ENCODE measurements at places on chromosomes 4 and X.

- no peaks in the 10 kb centered on the region for H3K36me3 ChIP-seq
- H3K4me3 ChIP-seq = no peak overlapping the region
- no peaks in the 10 kb centered on the region for H3K4me1 ChIP-seq
- no peak for DNase-seq
- H3K27ac ChIP-seq = no peak overlapping the region
These were observed 42.5 kb upstream of the ZNF157 start for GRCh38 chrX:47327902-47328301.

- no peak overlapping the region for H3K27ac ChIP-seq
- H3K36me3 ChIP-seq = no peaks in the 10 kb centered on the region
- no peak overlapping the region for H3K4me3 ChIP-seq
- no peaks in the 10 kb centered on the region for H3K4me1 ChIP-seq
- no peak for DNase-seq
- peaks cover 4% of the 10 kb centered on the region for H3K27me3 ChIP-seq
These were observed 85.4 kb downstream of the FAM13A start for GRCh38 chr4:88971536-88971935.

DNA sequence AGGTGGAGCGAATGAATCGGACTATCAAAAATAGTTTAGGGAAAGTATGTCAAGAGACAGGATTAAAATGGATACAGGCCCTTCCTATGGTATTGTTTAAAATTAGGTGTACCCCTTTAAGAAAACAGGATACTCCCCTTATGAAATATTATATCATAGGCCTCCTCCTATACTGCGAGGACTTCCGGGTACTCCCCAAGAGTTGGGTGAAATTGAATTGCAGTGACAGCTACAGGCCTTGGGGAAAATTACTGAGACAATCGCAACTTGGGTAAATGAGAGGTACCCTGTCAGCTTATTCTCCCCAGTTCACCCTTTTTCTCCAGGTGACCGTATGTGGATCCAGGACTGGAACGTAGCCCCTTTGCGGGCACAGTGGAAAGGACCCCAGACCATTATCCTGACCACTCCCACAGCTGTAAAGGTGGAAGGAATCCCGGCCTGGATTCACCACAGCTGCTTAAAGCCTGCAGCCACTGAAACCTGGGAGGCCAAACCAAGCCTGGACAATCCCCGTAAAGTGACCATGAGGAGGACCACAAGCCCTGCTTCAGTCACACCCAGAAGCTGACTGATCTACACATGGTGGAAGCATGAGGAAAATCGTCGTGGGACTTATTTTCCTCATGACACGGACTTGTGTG is 1138.1 kb downstream of the ARAP2 start:
- no peak for DNase-seq
- H3K27ac ChIP-seq = no peak overlapping the region

DNA sequence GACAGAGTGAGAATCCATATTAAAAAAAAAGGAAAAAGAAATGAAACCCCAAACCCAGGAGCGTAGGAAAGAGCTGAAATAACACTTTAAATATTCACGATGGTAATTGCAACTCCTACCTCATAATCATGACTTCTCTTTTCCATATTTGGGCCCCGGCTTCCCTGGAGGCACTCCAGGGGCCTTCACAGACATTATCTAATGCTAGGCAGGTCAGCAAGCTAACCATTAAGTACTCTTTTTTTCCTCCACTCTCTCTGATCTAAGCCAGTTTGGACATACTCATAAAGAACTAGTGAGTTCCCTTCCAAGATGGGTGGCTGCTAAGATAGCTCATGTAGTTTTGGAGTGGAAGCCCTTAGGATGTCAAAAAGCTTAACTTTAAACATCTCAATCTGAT is 83.2 kb downstream of the SH3KBP1 start:
- H3K27me3 ChIP-seq = no peaks in the 10 kb centered on the region
- H3K4me3 ChIP-seq = no peak overlapping the region

DNA sequence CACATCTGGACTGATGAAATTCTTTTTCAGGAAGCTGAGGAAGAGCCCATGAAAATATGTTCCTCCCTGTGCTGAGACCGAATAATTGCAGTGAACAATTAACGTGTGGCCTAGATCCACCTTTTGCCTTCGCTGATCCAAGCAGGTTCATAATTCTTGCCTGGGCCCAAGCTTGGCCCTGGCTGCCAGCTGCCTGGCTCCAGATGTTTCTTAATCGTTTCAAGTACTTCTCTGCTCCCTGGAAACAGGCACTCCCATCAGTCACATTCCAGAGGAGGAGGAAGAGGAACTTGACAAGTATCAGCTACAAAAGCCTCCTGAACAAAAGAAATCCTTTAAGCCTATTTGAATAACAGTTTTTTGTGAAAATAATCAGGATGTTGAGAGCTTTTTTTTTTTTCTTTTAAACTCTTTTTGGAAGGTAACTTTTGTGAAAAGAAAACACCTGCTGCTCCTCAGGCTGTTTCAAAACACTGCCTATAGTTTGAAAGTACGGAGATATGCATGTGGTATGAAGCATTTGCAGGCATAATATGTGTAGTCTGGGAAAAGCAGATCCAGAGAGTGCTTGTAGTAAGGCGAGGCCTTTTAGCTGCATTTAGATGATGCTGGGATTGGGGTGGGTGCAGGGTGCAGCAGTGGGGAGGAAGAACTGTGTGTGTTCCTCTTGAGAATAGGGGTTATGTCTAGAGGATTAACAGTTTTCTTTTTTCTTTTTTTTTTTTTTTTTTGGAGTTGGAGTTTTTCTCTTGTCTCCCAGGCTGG is 154.4 kb downstream of the PTTG2 start:
- H3K4me1 ChIP-seq = no peaks in the 10 kb centered on the region
- H3K36me3 ChIP-seq = peaks cover 30% of the 10 kb centered on the region
- H3K27ac ChIP-seq = no peak overlapping the region
- no peak overlapping the region for H3K4me3 ChIP-seq

DNA sequence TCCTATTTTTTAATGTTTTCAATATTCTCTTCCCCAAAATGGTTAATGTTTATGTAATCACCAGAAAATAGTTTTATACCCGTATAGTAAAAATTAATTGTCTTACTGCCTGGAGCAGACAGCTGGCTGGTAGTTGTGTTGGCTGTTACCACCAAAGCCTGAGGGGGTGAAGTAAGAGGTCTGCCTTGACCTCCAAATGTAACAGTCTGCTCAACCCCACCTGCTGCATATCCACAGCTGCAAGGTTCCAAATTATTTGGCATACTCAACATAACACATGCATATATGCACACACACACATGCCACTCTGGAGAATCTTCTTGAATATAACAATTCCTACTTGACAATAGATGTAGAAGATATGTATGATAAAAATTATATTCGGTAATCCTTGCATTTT is 624.3 kb downstream of the ADGRL3 start:
- no peaks in the 10 kb centered on the region for H3K36me3 ChIP-seq
- H3K27me3 ChIP-seq = no peaks in the 10 kb centered on the region
- H3K4me3 ChIP-seq = no peak overlapping the region
- no peak for DNase-seq
- no peak overlapping the region for H3K27ac ChIP-seq

DNA sequence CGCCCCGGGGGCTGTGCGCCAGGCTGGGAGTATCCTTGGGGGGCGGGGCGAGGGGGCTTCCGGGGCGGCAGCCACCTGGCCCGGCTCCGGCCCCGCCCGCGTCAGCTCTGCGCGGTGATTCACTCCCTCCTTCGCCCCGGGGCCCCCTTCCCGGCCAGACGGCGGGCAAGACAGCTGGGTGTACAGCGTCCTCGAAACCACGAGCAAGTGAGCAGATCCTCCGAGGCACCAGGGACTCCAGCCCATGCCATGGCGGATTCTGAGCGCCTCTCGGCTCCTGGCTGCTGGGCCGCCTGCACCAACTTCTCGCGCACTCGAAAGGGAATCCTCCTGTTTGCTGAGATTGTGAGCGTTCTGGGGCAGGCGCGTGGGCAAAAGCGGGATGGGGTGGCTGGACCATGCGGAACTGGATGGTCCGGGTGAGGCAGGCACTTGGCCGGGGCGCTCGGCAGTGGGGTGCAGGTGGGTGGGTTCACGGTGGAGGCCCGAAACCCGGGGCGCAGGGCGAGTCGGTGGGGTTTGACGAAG is at the start of gene PLP2:
PLP2 (plus strand) TSS at position 147 of the 528 bp plus-strand sequence; CDS start at position 250, 103 bp downstream.
- peak; percentile 77 for DNase-seq
- H3K4me3 ChIP-seq = peak within 1 kb of the TSS; percentile 85
- H3K27ac ChIP-seq = peak within 1 kb of the TSS; percentile 90
- H3K36me3 ChIP-seq = peaks cover 36% of the 10 kb centered on the region
- no peaks in the 10 kb centered on the region for H3K27me3 ChIP-seq

GRCh38 chr4:88522702-88523324 is 763 bp downstream of the PYURF start:
- peak overlapping the region; percentile 95 for H3K4me3 ChIP-seq
- H3K27me3 ChIP-seq = no peaks in the 10 kb centered on the region
- peaks cover 15% of the 10 kb centered on the region for H3K36me3 ChIP-seq
- H3K4me1 ChIP-seq = peaks cover 47% of the 10 kb centered on the region

- H3K4me3 ChIP-seq = no peak overlapping the region
- H3K36me3 ChIP-seq = no peaks in the 10 kb centered on the region
- peaks cover 16% of the 10 kb centered on the region for H3K27me3 ChIP-seq
- no peak overlapping the region for H3K27ac ChIP-seq
- DNase-seq = no peak
These were observed 148.7 kb downstream of the KDR start for GRCh38 chr4:54976682-54977081.

DNA sequence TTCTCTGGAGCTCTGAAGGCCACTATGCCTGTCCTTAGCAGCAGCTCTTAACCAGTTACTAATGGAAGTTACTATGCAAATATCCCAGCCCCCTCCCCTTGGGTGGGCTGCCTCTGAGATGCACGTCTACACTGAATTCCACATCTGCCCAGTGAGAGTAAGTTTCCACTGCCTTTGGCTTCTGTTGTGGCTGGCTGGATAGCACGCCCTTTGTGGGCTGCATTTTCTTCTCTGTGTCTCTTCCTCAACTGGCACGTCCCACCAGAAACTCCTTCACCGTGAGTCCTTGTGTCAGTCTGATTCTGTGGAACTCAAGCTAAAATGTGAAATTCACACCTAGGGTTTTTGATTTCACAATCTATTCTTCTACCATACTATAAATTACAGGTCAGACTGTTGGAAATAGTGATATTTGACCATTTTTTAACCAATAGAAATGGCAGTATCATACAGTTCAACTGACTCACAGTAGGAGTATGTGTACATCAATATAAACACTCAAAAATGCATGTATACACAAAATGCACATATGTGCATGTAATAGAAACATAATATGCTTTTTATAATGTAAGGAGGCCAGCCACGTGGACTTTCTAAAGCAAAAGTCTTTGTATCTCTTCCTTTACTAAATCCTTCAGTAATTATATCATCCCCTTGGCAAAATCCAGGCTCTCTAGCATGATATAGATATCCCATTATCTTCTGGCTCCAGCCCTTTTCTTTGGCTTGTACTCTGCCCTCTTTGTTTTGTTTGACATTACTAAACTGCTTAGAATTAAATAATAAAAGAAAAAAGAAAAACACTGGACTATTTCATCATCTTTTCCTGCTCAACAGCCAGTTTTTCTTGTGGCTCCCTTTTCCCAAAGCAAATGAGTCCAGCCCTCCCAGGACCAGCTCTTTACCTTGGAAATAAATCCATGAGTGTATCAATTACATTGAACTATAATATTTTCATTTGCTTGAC is 33.2 kb upstream of the LDB2 start:
- H3K27me3 ChIP-seq = no peaks in the 10 kb centered on the region
- no peaks in the 10 kb centered on the region for H3K4me1 ChIP-seq
- DNase-seq = no peak

DNA sequence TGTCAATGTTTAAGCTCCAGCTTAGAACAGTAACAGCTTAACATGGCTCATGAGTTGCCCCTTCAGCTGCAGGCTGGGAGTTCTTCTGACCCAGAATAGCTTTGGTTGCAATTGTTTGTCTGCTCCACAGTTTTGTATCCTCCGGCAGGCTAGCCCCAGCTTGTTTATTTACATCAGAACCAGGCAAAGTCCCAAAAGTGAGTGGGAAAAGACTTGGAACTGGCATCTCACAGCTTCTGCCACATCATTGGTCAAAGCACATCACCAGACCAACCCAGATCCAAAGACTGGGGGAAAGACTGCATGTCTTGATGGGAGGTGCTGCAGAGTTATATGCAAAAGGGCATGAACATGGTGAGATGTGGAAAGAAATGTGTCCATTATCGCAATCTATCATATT is 231.2 kb upstream of the CPEB2 start:
- no peak overlapping the region for H3K27ac ChIP-seq
- no peaks in the 10 kb centered on the region for H3K4me1 ChIP-seq
- no peak overlapping the region for H3K4me3 ChIP-seq

DNA sequence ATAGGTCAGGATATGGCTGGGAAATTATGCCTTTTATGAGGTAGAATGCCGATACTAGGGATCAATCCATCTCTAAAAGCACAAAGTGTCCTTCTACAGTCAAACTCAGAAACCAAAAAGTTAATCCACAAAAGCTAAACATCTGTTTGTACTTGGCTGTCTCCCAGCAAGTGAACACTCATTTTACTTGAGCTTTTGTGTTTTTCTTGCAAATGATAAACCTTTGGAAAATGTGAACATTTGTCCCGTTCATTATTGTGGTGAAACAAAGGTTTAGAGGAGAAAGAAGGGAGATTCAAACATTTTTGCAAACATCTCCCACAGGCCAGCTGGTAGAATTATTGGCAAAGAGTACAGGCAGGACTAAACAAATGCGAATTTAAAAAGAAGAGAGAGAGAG is 300.6 kb upstream of the SPANXN1 start:
- no peak for DNase-seq
- no peaks in the 10 kb centered on the region for H3K36me3 ChIP-seq
- no peak overlapping the region for H3K27ac ChIP-seq
- no peaks in the 10 kb centered on the region for H3K27me3 ChIP-seq
- H3K4me1 ChIP-seq = no peaks in the 10 kb centered on the region

DNA sequence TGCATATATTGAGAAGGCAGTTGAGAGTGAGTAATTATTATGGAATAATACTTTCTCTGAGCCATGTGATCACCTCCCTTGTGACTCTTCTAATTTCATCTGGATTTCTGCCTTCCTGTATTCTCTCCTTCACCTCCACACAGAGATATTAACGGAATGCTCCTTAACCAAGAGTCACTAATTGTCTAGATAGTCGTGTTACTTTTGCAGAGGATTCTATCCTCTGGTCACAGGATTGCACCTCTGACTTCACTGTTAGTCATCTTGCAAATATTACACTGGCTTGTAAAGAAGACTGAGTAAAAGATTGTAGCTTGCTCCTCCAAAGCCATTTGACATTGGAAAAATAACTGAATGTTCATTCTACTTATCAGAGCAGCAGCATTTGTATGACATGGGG is 160.9 kb downstream of the SH2D1A start:
- no peak overlapping the region for H3K27ac ChIP-seq
- no peaks in the 10 kb centered on the region for H3K27me3 ChIP-seq
- no peaks in the 10 kb centered on the region for H3K4me1 ChIP-seq

GRCh38 chr4:19455196-19455595 is 796.5 kb upstream of the SLIT2 start:
- H3K4me1 ChIP-seq = no peaks in the 10 kb centered on the region
- no peak for DNase-seq
- no peaks in the 10 kb centered on the region for H3K27me3 ChIP-seq
- H3K27ac ChIP-seq = no peak overlapping the region
- no peaks in the 10 kb centered on the region for H3K36me3 ChIP-seq

GRCh38 chrX:133454924-133455323 is 39.6 kb upstream of the GPC4 start:
- H3K27me3 ChIP-seq = no peaks in the 10 kb centered on the region
- no peak overlapping the region for H3K4me3 ChIP-seq
- H3K27ac ChIP-seq = no peak overlapping the region
- no peak for DNase-seq
- no peaks in the 10 kb centered on the region for H3K4me1 ChIP-seq

- no peak overlapping the region for H3K27ac ChIP-seq
- H3K4me1 ChIP-seq = no peaks in the 10 kb centered on the region
- DNase-seq = no peak
These were observed 275.1 kb downstream of the GPM6A start for GRCh38 chr4:175536852-175537453.

- H3K36me3 ChIP-seq = no peaks in the 10 kb centered on the region
- H3K4me3 ChIP-seq = no peak overlapping the region
- no peak for DNase-seq
- H3K27ac ChIP-seq = no peak overlapping the region
- H3K27me3 ChIP-seq = no peaks in the 10 kb centered on the region
These were observed 15.8 kb upstream of the CT45A1 start for GRCh38 chrX:135697601-135698000.
